HT-29 (cell line): ENCODE measurements at places on chromosomes 12 and 14. TPM values are rescaled to one million over a fixed set of nuclear protein-coding genes. Genes with fewer than 3 reads are reported as not detected.

DNA sequence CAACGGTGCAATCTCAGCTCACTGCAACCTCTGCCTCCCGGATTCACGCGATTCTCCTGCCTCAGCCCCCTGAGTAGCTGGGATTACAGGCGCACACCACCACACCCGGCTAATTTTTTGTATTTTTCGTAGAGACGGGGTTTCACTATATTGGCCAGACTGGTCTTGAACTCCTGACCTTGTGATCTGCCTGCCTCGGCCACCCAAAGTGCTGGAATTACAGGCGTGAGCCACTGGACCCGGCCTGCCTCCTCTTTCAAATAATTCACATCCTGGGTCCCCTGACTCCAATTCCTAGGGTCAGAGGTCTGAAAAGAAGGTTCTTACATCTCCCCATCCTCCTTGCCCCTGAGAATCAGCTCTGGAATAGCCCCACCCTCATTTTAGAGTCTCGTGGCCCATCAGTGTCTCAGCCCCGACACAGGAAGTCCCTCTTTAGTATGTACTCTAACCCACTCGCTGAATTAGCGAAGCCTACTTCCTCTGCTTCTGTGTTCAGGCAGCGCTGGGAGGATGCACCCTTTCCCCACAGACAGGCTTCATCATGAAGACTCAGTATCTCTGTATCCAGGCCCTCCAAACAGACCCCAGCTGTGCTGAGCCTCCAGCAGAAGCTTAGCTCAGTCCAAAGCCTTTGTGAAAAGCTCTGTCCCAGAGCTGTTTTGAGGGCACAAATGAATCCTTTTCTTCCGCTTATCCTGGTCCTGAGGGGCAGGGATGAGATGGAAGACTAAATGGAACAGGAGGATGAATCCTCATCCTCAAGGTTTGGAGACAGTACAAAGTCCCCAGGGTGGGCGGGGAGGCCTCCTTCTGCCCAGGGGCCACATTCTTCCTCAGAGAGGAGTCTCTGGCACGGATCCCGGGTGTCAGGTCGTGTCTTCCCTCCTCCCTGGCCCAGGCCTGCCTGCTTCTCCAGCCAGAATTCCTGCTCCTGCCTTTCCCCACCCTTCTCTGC is 3.5 kb downstream of the LPAR5 start:
- no peak for DNase-seq

The CLEC2A gene
- total RNA-seq, result not detected in 2 replicates

DNA sequence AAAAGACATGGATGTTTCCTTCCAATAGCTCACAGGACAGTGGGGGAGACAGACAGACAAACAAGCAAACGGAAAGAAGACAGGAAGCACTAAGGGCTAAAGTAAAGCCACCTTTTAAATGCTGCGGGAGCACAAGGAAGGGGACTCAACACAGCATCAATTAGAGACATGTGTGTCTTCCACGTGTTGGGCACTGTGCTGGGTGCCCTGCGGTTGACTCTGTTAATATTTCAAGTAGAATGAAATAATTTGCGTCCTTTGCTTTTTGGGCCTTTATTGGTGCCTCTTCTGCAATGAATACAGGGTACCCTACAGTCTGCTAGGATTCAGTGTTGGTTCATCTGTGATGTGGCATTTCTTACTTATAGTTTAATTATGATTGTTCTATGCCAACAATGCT is 90.9 kb upstream of the CPM start:
- DNase-seq, result no peak

The MGAT4C gene
- total RNA-seq, result not detected in 2 replicates

DNA sequence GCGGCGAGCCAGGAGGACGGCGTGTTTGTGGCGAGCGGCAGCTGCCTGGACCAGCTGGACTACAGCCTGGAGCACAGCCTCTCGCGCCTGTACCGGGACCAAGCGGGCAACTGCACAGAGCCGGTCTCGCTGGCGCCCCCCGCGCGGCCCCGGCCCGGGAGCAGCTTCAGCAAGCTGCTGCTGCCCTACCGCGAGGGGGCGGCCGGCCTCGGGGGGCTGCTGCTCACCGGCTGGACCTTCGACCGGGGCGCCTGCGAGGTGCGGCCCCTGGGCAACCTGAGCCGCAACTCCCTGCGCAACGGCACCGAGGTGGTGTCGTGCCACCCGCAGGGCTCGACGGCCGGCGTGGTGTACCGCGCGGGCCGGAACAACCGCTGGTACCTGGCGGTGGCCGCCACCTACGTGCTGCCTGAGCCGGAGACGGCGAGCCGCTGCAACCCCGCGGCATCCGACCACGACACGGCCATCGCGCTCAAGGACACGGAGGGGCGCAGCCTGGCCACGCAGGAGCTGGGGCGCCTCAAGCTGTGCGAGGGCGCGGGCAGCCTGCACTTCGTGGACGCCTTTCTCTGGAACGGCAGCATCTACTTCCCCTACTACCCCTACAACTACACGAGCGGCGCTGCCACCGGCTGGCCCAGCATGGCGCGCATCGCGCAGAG is 873 bp downstream of the PLXNC1 start:
- DNase-seq, result no peak

DNA sequence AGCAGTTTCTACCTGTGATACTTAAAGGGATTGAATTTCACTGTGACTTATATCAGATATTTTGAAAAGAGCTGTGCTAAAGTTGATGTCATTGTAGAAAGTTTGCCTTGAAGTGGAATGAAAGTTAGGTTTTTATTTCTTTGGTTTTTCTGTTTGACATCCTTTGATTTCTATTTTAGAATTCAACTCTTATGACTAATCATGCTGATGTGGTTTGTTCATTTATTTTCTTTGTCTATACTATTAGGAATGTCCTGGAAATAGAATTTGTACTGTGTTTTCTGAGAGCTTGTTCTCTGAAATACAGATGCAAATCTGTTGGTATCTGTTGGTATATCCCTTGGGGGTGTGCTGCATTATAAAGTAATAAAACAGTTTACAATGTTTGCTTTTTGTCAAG is 3.3 kb downstream of the CNOT2 start:
- DNase-seq, result no peak
